AG08395 (cell line): ENCODE measurements at places on chromosomes 11 and 22.
A peak's percentile ranks its signal among the peaks of the same experiment; 100 is the strongest.

GRCh38 chr22:36659762-36660509 is 43.6 kb downstream of the CACNG2 start:
- peak; percentile 94 for DNase-seq

GRCh38 chr22:22558972-22559603 is at the start of gene PRAME:
TSS of gene PRAME (minus strand) at chr22:22559265. CDS start at chr22:22556832, 2,433 bp downstream.
- DNase-seq, result no peak

DNA sequence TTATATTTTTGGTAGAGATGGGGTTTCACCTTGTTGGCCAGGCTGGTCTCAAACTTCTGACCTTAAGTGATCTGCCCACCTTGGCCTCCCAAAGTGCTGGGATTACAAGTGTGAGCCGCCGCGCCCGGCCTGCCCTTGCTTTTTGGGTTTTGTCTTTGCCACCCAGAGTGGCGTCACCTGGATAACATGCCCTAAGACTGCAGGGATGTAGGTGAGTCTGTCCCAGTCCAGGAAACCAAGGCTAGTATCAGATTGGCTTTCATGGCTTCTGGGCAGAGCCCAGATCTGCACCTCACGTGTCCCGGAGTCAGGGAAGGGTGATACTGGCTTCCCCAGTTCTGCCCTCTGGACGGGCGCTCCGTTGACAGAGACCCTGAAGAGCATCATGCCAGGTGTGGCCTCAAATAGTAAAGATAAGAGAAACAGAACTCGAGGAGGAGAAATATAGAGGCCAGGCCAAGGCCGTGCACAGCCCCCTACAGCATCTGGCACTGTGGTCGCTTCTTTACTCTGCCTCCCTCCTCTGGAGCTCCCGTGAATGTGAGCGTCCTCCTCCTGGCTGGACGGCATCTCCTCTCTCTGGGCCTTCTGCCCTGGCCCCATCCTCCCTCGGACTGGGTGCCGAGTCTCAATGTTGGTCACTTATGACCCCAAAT is 7.8 kb upstream of the APOBEC3B start:
- DNase-seq, result no peak

GRCh38 chr11:84236436-84236835 is 950.3 kb upstream of the CCDC90B start:
- no peak for DNase-seq

GRCh38 chr11:71342116-71342515 is 89.7 kb upstream of the SHANK2 start:
- DNase-seq, result no peak

DNA sequence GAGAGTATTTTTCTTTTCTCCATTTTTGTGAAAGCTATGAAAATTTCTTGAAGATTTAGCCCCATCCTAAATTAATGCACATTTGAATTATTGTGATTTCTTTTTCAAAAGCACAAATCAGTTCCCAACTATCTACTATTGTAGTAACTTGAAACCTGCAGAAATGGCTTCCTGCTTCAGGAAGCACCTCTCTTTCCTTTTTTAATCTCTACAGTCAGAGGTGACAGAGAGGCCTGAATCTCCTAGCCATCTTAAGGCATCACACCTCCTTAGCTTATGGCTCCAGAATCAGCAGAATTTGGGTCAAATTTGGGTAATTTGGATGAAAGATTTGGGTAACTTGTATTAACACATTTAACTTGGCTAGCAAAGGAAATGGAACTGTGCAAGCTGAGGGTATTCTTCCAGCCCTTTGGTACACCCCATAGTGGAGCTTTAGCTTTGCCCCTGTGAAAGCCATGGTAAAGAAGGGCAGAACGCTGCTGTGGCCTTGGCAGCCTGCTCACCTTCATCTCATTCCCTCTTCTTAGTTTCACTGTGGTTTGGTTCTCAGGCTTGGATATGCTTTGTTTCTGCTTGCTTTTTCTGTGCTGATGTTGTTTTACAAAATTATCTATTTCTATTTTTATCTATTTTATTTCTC is 16.2 kb downstream of the TBCEL start:
- DNase-seq, result no peak
